ENCODE measurements at places on chromosomes 16 and 17.
A peak's percentile ranks its signal among the peaks of the same experiment; 100 is the strongest.

- no peak for DNase-seq
Observed at GRCh38 chr17:64380985-64381384, 9.7 kb downstream of the PECAM1 start.

DNA sequence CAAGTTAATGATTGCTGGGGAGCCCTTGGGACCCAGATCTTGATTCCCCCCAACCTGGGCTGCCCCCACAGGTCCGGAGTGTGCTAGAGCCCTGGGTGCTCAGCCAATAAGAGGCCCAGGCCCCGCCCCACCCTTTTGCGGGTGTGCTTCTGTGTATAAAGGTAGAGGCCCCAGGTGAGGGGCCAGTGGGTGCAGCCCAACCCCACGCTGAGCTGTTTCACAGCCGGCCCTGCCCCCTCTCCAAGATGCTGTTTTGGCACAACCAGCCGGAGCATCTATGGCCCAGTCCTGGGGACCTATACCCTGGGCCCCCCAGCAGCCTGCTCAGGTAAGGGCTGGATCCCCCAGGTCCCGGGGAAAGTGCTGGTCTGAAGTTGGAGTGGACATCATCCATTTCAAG lies 11.8 kb upstream of the STAC2 start:
- no peak for DNase-seq

- peak; percentile 35 for DNase-seq
Observed at GRCh38 chr17:8436169-8436843, 622 bp downstream of the NDEL1 start.

- no peak for DNase-seq
Observed at GRCh38 chr17:8904201-8904600, 36.7 kb upstream of the PIK3R6 start.

GRCh38 chr16:85571813-85572619 lies 41.1 kb upstream of the GSE1 start:
- DNase-seq: no peak

DNA sequence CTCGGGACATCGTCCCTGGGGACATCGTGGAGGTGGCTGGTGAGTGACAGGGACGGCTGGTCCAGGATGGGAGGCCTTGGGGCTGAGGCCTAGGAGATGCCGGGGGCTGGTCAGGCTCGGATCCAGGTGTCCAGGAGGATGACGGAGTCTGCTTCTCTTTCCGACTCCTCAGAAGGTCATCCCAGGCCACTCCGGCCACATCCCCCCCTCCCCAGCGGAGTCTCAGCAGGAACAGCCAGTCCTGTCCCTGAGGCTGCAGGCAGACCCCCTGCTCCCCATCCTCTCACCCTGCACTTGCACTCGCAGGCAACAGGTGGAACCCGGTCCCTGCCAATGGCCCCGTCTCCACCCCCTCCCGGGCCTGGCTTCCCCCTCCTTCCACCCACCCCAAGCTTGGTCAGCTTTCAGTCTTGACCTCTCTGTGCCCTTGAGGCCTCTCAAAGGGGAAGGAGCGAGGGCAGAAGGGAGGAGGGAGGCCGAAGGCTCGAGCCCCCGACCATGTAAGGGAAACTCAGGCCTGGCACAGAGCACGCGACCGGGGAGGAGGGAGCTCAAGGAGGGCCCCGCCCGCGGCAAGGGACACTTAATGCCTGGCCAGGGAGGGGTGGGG lies 4.4 kb downstream of the ATP2A1 start:
- no peak for DNase-seq

DNA sequence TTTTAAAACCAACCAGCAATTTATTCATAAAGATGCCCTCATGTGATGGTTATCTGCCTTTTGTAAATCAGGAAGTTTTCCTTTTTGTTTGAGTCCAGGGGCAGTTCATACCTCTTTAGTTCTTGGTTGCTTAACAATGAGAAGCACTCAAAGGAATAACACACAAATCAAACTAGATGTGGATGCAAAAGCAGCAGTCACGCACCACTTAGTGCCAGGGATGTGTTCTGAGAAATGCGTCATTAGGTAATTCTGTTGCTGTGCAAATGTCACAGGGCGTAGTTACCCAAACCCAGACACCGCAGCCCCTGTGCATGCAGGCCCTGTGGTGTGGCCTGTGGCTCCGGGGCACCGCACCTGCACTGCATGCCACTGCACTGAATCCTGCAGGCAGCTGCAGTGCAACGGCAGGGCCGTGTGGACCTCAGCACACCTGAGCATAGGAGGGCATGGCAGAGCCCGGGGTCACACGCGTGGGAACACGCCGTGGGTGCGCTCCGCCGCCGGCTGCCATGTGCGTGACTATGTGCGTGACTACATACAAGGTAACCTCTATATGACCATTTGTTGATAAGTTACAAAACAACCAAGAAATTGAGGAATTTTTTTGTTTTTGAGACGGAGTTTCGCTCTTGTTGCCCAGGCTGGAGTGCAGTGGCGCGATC lies 39.6 kb downstream of the PKD1 start:
- DNase-seq: no peak

DNA sequence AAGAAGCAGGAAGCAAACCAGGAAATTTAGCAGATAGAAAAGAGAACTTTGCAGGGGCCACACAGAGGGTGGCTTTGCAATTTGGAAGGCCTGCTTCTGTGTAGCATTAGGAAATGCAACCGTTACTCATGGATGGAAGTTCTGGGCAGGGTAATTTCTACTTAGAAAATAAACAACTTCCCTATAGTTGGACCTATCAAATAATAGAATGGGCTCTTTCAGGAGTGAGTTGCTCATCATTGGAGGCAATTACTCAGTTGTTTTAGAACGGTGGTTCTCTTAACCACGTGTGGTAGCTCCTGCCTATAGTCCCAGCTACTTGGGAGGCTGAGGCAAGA lies 25.8 kb upstream of the HS3ST2 start:
- no peak for DNase-seq

DNA sequence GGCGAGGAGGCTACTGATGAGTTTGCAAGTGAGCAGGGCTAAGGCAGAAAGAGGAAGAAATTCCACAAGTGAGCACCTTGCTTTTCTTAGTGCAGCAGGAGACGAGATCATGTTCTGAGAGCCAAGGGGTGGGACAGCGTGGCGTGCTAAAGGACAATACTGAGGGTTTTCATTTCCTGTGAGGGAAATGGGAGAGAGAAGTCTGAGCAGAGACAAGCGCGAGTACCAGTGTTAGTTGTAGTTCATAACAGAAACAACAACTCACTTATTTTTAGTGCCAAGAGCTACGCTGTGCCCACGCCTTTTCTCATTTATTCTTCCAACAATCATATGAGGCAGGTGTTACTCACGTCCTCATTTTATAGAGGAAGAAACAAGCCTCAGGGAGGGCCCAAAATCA lies 2.3 kb downstream of the SPACA3 start:
- DNase-seq: no peak

DNA sequence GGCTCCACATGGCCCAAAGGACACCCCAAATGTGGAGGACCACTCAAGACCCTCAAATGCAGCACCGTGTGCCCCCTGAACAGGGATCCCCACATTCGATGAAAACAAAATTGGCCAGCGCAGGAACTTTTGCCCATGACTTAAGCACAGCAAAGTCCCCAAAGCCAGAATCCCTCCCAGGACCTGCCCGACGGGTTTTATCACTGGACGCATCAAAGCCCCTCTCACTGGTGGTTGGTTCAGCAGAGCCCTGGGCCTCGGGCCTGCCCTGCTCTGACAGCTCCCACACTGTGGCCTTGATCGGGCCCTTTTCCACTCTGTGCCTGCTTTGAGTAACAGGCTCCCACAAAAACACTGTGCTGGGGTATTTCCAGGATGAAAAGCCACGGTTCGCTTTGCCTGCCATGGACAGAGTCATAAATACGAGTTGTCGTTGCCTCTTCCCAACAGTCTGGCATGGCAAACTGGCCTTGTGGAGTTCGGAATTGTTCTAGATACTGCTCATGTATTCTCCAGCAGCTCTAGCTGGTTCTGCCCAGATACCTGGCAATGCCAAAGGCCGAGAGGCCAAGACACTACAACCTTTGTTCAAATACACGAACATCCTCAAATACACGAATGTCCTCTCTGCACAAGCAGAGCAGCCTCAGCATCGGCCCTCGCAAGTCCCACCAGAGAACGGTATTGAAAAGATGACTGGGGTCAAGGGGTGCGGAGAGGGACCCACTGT lies 46.4 kb downstream of the TBC1D16 start:
- no peak for DNase-seq

GRCh38 chr17:82153745-82154375 lies 55.8 kb upstream of the FASN start:
- peak; percentile 80 for DNase-seq

GRCh38 chr16:81496742-81497141 lies 52.1 kb downstream of the CMIP start:
- no peak for DNase-seq

Data from activated CD4-positive, alpha-beta T cell treated with anti-CD3 and anti-CD28 coated beads, Interleukin-2, amount 50 U/mL, for 4 hours (primary cell).